ENCODE measurements at places on chromosomes 12 and 14.

DNA sequence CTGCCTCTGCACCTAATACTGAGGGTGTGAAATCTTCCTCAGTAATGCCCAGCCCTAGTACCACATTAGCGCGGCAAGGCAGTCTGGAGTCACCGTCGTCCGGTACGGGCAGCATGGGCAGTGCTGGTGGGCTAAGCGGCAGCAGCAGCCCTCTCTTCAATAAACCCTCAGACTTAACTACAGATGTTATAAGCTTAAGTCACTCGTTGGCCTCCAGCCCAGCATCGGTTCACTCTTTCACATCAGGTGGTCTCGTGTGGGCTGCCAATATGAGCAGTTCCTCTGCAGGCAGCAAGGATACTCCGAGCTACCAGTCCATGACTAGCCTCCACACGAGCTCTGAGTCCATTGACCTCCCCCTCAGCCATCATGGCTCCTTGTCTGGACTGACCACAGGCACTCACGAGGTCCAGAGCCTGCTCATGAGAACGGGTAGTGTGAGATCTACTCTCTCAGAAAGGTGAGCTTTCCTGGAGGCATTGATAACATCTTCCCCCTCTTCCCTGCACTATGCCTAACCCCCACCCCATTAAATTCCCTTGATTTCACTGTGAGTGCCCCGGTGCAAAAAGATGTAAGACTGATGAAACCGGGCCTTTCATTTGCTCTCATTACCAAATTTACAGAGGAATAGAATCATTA is 291.4 kb downstream of the NAV3 start:
- DNase-seq, result no peak

GRCh38 chr14:80570930-80571298 is 359.6 kb upstream of the DIO2 start:
- no peak for DNase-seq

DNA sequence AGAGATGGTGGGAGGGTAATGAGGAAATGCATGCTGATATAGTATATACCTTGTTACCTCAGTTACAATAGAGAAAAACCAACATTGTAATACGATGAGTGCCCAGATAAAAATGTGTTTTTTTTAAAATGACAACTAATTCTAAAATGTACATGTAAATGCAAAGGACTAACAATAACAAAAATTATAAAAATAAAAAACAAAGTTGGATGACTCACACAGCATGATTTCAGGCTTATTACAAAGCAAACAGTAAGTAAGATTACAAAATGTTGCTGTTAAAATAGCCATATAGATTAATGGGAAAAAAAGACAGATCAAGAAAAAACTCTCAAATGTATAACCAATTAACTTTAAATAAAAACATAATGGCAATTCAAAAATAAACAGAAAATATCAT is 1099.4 kb downstream of the FSCB start:
- no peak for DNase-seq

DNA sequence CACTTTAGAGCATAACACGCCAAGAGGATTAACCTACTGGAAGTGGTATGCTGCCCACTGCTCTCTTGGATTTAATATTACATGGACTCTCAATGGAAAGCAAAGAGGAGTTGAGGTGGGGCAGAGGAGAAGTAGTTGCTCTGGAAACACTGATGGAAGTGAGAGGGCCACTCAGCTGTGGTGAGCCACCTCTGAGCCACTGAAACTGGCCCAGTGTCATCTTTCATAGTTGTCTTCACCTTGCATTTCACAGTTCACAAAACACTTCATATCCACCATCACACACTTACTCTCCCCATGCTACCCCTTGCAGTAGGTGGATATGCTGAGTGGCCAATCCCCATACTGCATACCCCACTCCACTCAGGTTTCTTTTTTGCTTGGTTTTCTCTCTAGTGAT is 12.2 kb upstream of the PCED1B start:
- peak; percentile 47 for DNase-seq

- no peak for DNase-seq
Measured at GRCh38 chr12:28800129-28800528, 348.9 kb upstream of the FAR2 start.

DNA sequence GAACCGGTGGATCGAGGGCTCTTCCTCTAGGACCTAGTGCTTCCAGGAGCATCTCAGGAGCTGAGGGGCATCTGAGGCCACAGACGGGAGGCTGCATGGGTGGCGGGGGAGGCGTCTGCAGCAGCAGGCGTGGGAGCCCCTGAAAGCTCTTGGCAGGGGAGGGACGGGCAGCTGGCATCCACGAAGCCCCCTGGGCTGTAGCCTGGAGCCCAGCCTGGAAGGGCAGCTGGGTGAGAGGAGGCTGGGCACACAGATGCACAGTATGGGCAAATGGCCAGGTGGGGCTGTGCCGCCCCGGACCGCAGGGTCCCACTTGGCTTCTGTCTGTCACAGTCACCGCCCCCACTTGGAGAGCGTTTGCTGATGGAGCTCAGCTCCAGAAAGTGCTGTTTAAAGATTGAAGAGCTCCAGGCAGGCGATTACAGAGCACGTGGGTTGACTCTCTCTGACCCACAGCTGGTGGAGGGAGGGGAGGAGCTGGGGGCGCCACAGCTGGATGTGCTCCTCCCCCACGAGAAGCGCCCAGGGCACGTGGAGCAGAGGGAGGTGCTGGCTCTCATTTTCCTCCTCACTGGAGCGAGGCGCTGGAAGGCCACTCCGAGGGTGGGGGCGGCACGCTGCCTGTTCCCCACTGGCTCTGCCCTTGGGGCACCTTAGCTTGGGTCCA is 155.0 kb upstream of the C14orf180 start:
- no peak for DNase-seq

GRCh38 chr14:101738703-101739320 is 22.7 kb upstream of the PPP2R5C start:
- no peak for DNase-seq

- DNase-seq, result no peak
Measured at GRCh38 chr12:127238107-127238506, 1028.9 kb upstream of the TMEM132C start.

GRCh38 chr14:76205708-76206107 is 54.0 kb downstream of the GPATCH2L start:
- DNase-seq, result no peak

- no peak for DNase-seq
Measured at GRCh38 chr12:78210894-78211302, 380.2 kb downstream of the NAV3 start.

DNA sequence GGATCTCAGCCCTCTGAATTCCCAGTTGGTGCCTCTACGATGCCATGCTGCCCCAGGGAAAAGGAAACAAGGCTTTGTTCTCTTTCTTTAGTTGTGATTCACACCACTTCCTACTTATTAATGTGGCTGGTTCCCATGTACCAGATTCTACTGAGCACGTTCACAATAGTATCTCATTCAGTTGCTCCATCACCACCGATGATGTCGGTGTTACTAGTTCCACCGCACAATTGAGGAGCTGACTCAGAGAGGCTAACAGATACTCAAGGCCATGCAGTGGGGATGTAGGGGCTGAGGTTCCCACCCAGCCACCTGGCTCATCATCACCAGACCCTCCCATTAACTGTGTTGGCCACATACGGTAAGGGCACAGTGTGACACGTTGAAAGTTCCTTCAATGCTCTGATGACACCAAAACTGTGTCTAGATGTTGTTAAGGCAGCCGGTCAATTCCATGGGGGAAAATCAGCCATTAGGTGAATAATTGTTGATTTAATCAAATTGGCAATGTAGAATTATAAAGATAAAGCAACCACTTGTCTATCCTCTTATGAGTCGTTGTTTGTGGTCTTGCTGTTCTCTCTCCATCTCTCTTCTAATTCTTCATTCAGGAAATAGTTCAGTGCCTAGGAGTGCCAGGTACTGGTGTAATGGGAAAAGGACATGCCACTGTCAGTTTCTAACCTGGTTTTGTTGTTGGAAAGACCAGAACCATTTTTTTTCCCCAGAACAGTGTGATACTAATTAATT is 244.2 kb upstream of the CRY1 start:
- peak; percentile 22 for DNase-seq

DNA sequence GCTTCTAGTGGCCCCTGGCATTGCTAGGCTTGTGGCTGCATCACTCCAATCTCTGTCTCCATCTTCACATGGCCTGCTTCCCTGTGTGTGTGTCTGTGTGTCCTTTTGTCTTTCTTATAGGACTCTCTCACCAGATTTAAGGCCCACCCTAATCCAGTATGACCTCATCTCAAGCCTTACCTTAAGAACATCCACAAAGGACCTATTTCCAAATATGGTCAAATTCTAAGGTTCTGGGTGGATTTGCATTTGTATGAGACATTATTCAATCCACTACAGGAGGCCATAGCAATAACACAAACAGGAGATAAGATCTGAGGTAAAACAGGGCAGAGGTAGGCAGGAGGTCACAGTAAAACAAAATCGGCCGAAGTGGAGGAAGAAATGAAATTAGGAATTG is 375.9 kb downstream of the BTG1 start:
- DNase-seq, result no peak

DNA sequence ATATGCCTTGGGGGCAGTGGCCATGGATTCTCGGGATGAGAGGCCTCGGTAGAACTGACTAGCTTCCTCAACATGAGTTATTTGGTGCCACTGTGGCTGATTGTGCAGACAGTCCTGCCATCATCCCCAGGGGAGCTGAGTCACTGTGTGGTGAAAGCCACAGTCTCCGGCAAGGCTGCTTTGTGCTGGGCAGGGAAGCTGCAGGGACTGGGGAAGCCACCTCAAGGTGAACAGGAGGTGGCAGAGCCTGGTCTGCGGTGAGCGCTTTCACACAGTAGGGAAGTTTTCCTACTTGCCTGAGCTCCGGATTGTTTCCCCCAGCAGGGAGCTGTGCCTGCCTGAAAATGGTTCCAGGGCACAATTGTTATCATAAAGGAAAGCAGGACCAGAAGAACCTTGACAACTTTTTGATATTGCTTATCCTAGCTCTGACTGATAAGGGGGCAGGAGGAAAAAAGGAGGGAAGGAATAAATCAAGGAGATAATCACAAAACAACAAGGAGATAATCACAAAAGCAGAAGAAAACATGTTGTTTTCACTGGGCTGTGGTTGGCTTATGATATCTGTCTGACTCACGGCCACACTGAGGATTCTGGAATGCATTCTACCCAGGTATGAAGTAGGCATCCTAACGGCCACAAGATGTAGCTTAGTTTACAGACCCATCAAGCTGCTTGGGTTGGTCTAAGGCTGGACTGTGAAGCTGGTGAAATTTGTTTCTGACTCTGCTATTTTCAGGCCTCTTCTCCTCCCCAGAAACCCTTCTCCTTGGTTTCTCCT is 32.2 kb upstream of the GNG2 start:
- DNase-seq, result peak; percentile 84

DNA sequence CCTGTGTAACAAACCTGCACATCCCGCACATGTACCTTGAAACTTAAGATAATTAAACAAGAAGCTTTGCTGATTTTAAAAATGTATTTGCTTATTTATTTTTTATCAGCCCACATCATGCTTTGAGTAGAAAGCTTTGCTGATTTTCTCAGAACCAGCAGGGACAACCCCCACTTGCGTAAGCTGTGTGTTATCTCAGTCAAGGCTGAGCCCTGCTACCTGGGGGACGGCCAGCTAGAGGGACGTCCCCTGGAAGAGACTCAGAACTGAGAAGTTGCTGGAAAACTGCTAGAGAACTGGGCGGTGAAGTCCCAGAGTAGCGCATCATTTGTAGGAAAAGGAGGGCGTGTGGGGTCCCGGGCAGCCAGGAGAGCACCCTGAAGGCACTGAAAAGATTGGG is 4.1 kb upstream of the PLEK2 start:
- no peak for DNase-seq

GRCh38 chr12:104467346-104467837 is 10.6 kb downstream of the CHST11 start:
- no peak for DNase-seq

DNA sequence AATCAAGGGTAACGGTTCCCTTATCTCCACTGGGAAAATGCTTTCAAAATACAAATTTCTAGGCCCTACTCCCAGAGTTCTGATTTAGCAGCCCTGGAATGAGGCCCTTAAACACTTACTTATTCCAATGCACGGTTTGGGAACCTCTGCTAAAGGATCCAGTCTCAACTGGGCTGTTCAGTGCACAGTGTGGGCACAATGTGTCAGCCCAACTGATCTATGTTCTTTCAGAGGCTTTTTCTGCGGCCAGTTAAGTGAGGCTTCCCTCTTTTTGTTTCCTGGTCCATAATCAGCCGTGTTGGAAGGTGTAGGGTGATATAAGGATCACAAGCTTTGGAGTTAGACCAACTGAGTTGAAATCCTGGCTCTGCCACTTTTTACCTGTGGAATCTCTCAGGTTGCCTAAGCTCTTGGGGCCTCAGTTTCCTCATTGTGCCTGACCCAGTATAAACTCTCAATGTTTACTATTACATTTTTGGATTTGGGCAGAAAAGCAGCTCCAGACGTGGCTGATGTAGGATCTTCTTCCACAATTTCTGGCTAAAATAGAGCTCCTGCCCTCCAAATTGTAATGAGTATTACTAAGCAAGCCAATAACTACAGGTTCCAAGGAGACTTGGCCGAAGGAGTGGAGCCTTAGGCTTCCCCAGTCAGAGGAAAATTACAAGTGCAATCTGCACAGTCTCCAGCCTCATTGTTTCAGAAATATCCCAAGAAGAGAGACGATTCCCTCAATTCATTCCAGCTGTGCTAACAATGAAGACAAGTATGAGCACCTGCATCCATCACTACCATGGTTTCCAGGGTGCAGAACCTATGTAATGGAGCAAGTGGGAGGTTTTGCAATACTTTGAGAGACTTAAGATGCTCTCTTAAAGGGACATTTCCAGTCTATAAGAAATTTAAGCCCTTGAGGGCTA is 2.3 kb upstream of the ANGEL1 start:
- DNase-seq, result no peak

- no peak for DNase-seq
Measured at GRCh38 chr12:118590406-118591150, 214.2 kb downstream of the SUDS3 start.

GRCh38 chr12:102833687-102834441 is 83.2 kb downstream of the PAH start:
- no peak for DNase-seq

DNA sequence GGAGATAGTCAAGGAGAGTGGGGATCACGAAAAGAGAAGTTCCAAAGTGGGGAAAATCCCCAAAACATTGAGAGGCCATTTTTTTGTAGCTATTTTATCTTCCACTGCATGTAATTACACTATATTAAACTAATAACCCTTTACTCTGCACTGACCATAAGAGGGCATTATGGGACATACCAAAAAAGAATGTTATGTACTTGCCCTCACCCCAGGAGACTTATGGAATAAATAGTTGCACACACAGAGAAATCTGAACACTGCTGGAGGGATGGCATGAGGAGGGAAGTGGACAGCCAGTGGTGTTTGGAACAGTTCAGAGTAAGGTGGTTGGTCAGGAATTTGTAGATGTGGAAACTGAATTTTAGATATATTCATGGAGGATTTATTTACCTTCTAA is 422.9 kb downstream of the SNAPC1 start:
- no peak for DNase-seq

GRCh38 chr12:46917821-46918220 is 92.0 kb upstream of the SLC38A4 start:
- no peak for DNase-seq

DNA sequence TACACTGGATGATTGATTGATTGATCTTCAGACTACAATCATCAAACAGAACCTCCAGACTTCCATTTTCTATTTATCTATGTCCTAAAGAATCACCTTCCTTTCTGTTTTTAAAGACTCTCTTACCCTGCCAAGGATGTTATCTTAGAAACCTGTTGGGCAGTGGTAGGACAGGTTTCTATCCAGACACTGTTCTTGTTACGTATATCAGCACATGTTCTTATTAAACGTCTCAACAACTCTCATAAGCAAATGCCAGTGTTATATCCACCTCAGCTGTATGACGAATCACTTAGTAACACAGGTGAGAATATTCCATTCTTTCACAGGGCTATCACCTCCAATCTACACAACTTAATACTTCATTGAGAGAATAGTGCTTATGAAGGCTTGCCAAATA is 40.2 kb upstream of the RPL10L start:
- no peak for DNase-seq
